ENCODE measurements at places on chromosomes 6 and 20.

DNA sequence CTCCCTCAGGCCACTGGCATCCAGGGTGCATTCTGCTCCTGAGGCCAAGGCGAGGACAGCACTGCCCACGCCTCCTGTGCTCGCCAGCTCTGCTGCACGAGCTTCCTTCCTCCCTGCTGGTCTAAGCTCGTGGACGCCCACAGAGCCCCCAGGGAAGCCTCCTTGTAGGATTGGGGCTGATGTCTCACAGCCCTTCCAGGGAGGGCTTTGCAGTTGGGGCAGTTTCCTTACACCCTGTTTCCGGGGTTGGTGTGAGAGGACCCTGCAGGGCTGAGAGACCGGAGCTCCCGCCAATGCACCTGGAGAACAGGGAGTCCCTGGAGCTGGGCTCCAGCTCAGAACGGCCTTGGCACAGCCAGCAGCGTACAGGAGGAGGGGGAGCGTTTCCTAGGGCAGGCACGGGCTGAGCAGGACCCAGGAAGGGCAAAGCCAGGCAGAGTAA is 172.4 kb upstream of the PDE10A start:
- no peak for DNase-seq

DNA sequence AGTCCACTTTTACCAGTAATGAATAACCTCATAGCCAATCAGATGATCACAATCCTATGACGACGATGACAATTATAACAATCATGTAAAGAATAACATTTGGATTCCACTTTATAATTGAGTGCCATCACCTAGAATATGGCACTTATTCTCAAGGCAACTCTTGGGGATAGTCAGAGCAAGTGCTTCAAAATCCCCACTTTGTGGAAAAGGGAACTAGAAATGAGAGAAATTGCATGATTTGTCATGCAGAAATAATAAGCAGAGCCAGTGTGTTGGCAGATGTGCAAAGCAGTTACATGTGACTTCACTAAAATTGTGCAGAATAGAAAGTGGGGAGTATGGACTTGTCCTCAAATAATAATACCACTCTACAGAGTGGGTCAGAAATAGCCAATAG is 41.3 kb downstream of the FRK start:
- DNase-seq: no peak

DNA sequence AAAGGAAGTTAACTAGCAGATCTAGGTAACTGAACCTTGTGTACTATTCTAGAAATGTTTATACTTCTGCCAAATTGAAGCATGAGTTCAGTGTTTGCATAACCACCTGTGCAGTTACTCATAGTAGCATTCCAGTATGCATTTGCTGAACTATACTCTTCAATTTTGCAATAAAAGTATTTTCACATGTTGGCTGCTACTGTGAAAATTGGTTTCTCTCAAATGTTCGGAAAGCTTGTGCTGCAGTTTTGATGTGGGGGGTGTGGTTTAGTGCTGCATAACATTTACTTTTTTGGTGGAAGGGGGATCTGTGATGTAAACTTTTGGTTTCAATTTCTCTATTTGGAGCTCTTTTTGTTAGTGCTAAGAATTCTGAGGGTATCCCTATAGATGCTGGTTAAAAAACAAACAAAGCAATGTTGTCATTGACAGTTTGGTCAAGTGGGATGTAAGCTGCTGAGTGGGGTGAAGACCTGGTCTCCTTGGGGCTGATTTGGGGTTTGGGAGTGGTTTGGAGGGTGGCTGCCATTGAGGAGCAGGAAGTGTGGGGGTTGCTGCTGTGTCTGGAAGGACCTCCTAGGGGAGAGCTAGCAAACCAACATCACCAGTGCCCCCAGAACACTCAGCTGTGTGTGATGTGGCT is 87.8 kb downstream of the CARMIL1 start:
- DNase-seq: no peak

GRCh38 chr6:21220271-21220987 is 373.1 kb upstream of the SOX4 start:
- no peak for DNase-seq

GRCh38 chr6:45997875-45998506 is 17.7 kb downstream of the CLIC5 start:
- no peak for DNase-seq

DNA sequence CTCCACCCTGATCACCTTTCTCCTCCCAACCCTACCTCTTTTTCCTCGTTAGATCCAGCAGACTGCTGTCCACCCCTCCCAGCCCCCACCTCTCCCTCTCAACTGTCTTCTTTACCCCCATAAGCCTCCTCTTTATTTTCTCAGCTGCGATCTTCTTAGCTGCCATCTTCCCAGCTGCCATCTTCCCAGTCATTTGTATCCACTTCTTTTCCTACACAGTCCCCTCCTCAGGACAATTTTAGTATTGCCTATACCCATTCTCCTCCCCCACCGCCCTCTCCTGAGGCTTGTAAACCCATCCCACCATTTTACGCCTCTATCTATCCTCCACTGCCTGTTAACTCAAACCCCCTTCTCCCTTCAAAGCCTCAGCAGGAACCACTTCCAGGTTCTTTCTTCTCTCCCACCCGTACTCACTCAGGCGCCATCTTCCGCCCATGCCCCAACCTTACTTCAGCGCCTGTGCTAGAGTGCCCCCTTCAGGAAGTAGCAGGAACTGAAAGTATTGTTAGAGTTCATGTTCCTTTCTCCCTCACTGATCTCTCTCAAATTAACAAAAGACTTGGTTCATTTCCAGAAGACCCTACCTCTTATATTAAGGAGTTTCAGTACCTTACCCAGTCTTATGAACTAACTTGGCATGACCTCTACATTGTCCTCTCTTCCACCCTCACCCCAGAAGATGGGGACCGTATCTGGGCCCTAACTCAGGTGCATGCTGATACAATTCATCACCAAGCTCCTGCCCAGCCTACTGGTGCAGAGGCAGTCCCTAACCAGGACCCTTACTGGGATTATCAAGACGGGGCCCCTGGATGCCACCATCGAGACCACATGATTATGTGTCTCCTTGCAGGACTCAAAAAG is 236.0 kb downstream of the ADGRG6 start:
- DNase-seq: no peak

- DNase-seq: no peak
Measured at GRCh38 chr20:13128173-13128572, 92.9 kb upstream of the ISM1 start.

- DNase-seq: no peak
Measured at GRCh38 chr6:43185391-43185985, 3.5 kb downstream of the CUL9 start.

DNA sequence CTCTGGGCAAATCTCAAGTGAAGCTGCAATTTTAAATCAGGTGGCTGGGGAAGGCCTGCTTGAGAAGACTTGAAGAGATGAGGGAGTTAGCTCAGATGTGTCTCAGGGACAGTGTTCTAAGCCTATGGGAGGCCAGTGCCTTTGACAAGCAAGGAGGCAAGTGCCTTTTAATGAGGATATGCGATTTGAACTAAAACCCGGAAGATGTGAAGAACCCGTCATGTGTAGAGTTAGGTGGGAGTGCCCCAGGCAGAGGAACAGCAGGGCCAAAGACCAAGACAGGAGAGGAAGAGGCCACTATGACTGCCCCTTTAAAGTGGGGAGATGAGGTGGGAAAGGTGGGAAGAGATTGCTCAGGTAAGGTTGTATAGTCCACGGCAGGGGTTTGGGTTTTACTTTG is 71.9 kb downstream of the SLX4IP start:
- no peak for DNase-seq

GRCh38 chr6:6007366-6008088 is 802 bp upstream of the NRN1 start:
- DNase-seq: peak; percentile 10

- peak; percentile 16 for DNase-seq
Measured at GRCh38 chr6:15962449-15962764, 166.5 kb upstream of the MYLIP start.

GRCh38 chr6:34115403-34115795 is 30.5 kb downstream of the GRM4 start:
- DNase-seq: no peak

- DNase-seq: no peak
Measured at GRCh38 chr6:54700158-54700557, 146.4 kb upstream of the FAM83B start.

- DNase-seq: no peak
Measured at GRCh38 chr6:159871241-159871640, 19.5 kb upstream of the MAS1 start.
